Fibroblast of skin of abdomen (primary cell): ENCODE measurements at places on chromosomes 2 and 18.

GRCh38 chr18:56065086-56065485, 477.1 kb upstream of the TCF4 start:
- no peak for DNase-seq

GRCh38 chr2:19710230-19710629, 191.6 kb downstream of the TTC32 start:
- DNase-seq, result no peak

DNA sequence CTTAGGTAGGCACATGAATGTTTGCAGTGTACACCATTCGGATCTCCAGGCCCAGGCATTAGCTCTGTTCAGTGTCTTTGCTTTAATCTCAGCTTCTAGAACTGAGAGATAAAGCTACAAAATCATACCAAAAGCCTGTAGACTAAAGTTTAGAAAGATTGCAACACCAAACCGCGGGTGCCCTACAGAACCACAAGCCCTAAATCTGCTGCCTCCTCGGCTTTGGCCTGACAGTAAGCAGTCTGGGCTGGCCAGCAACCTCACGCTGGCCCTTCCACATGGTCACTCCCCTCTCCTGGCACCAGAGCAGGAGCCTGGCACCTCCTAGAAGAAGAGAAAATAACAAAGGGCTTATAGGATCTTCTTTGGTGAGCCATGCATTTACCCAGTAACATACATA, 8.9 kb upstream of the OSR1 start:
- DNase-seq, result no peak

- DNase-seq, result peak; percentile 40
Observed at GRCh38 chr2:55073000-55073983, 23.0 kb upstream of the RTN4 start.
